ENCODE measurements at places on chromosomes 12 and 14.

- no peak for DNase-seq
Observed at GRCh38 chr12:111971800-111972199, 41.2 kb downstream of the TMEM116 start.

DNA sequence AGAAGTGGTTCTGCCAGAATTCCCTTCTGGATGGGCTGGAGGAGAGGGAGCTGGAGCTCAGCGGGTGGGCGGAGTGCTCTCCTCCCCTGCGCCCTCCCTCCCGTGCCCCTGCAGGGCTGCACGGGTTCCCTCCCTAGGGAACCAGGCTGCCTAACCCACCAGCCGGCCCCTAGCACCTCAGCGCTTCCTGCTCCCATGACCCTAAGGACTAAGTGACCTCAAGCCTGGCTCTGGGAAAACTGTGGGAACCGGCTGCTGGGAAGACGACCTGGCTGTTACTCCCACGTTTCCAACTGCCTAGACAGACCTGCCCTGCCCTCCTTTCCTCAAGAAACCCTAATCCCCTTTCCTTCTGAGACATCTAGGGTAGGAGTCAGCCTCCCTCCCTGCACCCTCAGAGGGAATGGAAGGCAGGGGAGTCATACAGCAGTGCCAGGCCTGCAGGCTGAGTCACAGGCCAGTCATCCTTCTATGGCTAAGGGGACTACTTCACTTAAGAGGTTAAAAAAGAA lies 31.5 kb downstream of the SLC6A12 start:
- no peak for DNase-seq

DNA sequence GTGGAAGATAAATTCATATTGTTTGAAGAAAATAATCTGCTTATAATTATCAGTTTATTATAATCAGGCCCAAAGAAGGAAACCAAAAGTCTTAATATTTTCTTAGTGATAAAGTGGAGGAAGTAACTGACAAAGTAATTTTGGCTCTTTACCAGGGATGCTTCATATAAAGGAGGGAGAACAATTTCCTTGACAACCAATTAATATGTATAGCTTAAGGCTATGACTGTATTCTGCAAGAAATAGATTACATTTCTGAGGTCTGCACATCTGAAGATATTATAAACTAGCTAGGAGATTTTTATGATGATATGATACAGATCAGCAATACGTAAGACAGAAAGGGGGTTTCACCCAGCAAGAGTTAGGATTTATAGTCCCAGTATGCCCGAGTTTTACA lies 90.8 kb downstream of the BICD1 start:
- DNase-seq, result no peak

DNA sequence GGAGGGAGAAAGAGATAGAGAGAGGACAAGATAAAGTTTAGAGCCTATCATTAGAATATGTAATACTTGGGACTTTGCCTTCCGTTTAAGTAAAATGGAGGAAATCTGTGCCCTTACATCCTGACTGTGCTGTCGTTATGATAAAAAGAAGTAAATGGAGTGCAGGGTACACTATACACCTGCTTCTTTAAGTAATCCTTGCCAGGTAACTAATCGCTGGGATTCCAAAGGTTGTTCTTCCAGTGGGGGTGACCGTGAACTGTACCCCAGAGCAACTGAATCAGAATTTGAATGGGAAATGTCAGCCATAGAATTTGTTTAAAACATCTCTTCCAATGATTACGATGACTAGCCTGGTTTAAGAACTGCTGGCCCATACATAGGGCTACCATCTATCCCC lies 126.1 kb upstream of the EEA1 start:
- no peak for DNase-seq

- no peak for DNase-seq
Observed at GRCh38 chr12:124704619-124705018, 137.2 kb upstream of the NCOR2 start.

- DNase-seq, result peak; percentile 6
Observed at GRCh38 chr14:20295067-20295466, 10.7 kb downstream of the TTC5 start.

DNA sequence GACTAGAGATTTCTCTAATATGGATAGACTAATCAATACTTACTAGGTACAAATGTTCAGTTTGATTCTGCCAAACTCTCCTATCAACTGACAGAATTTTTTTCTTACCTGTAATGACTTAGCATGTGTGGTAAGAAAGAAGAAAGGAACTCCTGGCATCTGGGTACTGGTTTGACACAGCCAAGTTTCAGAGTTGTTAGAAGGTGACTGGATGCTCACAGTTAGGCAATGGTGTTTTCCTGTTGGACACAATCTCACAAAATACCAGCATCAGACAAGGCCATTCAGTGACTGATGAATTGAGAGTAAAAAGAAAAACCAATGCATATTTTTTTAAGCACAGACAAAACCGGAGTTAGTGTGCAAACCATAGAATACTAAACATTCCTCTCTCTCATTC lies 4.2 kb downstream of the MUCL1 start:
- DNase-seq, result no peak

GRCh38 chr12:52351196-52352059 lies 15.9 kb downstream of the KRT85 start:
- peak; percentile 19 for DNase-seq

All from stimulated activated CD8-positive, alpha-beta memory T cell treated with anti-CD3 and anti-CD28 coated beads, Interleukin-15, amount 100 ng/mL, for 48 hours (primary cell).